ENCODE measurements at places on chromosomes 12 and 14. TPM values are rescaled to one million over a fixed set of nuclear protein-coding genes. Genes with fewer than 3 reads are reported as not detected.

DNA sequence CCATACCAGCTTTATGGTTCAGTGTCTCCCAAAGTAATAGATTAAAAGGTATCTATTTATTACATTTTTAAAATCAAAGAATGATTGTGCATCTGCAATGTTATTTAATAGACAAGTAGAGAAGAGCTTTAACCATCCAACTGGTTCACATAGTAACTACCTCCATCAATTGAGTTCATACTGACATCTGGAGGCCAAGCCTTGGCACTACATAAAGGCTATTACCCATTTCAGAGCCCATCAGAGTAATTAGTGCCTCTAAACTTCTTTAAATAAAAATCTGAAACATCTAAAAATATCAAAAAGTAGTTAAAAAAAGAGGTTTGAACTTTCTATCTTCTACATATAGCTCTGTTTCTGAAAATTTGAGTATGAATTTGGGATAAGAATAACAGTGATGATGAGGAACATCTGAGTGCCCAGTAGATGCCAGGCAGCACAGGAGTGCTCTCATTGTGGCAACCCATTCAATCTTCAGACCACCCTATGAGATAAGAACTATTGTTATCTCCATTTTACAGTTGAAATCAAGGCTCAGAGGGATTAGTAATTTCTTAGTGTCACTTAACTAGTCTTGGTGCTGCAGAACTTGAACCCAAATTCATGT is 132.9 kb upstream of the DAAM1 start:
- DNase-seq = peak; percentile 66

- DNase-seq = no peak
These were observed 13.6 kb upstream of the CDCA4 start for GRCh38 chr14:105034315-105035039.

- DNase-seq = no peak
These were observed 9.2 kb upstream of the ABCD2 start for GRCh38 chr12:39628836-39629235.

DNA sequence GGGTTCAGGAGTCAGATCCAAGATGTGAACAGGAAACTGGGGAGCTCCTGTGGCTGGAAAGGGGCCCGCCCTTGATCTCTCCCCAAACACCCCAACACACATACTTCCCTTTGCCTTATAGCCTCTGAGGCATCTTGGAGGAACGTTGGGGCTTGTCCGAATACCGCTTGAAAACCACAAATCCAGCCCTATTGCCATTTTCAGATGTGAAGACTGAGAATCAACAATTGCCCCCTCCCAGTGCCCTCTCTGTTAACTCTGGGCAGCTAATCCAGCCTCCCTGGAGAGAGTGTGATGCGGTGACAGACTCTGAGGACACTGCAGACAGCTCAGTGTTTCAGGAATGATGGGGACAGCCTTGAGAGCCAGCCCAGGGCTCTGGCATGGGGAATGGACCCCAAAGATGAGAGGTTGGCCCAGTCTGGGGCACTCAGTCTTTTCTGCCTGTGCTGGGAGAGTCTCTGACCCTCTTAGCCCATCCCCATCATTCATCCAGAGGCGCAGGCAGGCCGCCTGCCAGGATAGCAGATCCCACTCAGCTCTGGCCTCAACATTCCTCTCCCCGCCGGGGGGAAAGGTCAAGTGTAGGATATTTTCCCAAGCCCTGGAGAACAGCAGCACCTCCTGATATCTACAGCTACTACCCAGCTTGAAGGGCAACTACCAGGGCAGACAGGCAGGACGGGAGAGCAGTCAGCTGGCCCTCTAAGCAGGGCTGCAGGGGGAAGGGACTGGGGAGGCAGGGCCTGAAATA is 24.6 kb upstream of the LTBP2 start:
- peak; percentile 52 for DNase-seq

WNT1 gene
- total RNA-seq = not detected

GRCh38 chr12:25824734-25825133 is 133.7 kb upstream of the RASSF8 start:
- DNase-seq = no peak

DNA sequence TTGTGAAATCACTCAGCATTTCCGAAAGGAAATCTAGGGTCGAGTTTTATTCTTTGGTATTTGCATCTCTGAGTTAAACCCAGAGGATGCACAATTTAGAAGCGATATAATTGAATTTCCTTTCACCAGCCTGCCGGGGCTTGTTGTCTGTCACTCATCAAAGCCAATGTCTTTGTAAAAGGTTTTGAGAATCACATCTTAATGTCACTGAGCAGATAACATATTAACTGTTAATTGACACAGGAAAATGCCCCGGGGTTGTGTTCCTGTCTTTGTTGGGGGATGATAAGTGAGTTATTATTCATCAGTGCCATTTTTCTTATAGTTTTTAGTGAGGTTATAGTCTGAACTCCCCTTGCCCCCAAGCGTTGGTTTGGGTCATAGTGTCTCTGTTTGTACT is 73.4 kb downstream of the DUSP6 start:
- DNase-seq = no peak

GRCh38 chr14:103122947-103123633 is at the start of gene TNFAIP2:
TSS of gene TNFAIP2 (plus strand) at chr14:103123461. CDS start at chr14:103126458, 2,997 bp downstream.
- DNase-seq = no peak

TCL1A gene
- total RNA-seq = not detected

- DNase-seq = peak; percentile 91
These were observed at the start of gene SAMD4A for GRCh38 chr14:54566410-54567223. TSS of gene SAMD4A (plus strand) at chr14:54567128. CDS start at chr14:54567917, 789 bp downstream.

DNA sequence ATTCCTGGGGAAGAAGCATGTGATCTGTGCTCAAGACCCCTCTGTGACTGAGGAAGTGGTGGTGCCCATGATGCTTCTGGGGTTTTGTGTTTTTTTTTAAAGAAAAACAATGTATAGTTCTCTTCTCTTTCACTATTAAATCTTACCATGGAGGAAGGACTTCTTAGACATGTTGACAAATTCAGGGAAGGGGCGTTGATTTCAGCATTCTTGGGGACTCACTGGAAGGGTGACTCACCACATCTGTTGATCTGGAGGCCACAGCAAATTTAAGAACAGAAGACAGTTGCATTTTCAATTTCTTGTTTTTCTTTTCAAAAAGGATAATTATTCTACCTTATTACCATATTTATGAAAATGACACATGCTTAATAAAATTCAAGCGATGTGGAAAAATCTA is 152.9 kb upstream of the RTL1 start:
- DNase-seq = peak; percentile 17

CCDC177 gene
- total RNA-seq = not detected

All from fibroblast of villous mesenchyme (primary cell).